ENCODE measurements at places on chromosomes 1 and 21.
A peak's percentile ranks its signal among the peaks of the same experiment; 100 is the strongest.

DNA sequence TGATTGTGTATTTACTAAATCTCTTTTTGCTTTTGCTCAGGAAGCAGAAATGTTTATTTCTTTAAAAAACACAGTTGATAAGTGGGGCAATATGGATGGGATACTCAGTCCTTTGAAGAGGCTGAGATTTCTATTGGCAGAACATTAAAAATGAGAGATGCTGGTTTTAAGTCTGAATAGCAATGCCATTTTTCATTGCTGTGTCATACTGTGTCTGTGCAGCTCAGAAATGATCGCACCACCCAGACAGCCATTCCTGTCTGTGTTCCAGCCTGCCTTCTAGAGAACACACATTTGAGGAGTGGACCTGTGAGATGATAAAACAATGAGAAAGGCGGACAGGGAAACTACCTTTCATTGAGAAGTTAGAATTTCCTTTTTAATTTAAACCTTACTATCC, 231.2 kb upstream of the USP24 start:
- DNase-seq = no peak

DNA sequence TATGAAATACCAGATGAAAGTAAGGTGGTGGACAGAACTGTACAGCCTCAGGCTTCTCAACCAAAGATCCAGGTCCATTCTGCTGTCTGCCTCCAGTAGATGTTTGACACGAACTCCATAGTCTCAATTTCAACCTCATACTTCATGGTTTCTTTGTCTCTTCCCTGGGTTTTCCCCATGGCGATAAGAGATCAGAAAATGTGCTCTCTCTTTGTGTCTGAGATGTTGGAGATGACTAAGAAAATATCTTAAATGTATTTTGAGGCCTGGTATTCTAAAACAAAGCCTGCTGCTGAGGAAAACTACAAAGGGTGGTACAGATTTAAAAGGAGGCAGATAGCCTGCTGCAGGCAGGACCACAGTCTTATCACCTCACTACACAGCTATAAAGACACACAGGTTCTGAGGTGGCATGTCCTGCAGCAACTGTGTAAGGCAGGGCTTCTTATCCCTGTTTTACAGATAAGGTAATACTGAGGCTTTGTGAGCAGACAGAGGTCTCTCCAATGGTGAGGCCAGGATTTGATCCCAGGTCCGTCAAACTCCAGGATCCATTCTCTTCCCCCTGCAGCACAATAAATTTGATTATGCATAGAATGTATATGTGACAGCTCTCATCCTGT, 40.0 kb upstream of the CACNA1E start:
- no peak for DNase-seq

DNA sequence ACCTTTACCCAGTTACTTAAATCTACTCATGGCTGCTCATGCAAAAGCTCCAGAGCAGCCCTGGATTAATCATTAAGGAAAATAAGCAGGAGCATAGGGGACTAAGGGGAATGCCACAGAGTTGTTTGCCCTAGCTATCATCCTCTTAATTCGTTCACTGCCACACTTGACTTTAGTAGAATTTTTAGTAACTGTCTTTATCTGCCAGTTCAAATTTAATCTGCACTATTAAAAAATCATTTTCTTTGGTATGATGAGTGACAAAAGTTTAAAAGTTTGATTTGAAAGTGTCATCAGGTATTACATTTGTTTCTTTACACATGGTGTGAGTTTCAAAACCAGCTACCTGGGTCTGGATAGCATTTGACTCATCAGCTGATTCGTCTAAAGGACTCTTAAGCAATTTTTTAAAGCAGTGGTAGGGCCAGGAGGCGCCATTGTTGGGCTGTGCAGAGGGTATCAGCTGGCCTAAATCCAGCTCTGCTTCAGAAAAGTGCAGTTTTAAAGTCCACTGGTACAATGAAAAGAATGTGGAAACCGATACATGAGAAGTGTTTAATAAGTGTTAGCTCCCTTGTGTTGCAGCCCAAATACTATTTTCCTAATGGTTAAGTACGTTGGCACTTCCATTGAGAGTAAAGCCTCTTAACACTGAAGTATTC, 69.9 kb upstream of the DR1 start:
- DNase-seq = no peak

GRCh38 chr21:38987633-38988508, 182.1 kb downstream of the ETS2 start:
- no peak for DNase-seq

DNA sequence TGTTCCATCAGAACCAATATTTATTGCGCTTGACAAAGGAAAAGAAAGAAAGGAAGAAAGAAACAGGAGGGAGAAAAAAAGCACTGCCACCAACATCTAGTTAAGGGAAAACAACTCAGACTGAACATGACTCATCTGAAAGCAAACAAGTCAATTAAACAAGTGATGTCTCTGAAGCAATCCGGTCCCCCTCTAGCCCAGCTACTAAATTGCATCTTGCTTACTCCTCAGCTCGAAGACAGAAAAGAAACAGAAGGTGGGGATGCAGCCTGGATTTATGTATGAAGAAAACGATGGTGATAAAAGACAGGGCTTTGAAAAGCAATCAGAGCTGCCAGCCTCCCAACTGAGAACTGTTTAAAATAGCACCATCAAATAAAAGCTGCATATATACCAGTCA, 188.2 kb downstream of the OMA1 start:
- DNase-seq = no peak

GRCh38 chr21:29287383-29287782, 11.3 kb upstream of the BACH1 start:
- no peak for DNase-seq

GRCh38 chr21:41957991-41958766, 4.4 kb upstream of the C2CD2 start:
- no peak for DNase-seq

GRCh38 chr1:218895064-218895587, 278.6 kb upstream of the LYPLAL1 start:
- no peak for DNase-seq

DNA sequence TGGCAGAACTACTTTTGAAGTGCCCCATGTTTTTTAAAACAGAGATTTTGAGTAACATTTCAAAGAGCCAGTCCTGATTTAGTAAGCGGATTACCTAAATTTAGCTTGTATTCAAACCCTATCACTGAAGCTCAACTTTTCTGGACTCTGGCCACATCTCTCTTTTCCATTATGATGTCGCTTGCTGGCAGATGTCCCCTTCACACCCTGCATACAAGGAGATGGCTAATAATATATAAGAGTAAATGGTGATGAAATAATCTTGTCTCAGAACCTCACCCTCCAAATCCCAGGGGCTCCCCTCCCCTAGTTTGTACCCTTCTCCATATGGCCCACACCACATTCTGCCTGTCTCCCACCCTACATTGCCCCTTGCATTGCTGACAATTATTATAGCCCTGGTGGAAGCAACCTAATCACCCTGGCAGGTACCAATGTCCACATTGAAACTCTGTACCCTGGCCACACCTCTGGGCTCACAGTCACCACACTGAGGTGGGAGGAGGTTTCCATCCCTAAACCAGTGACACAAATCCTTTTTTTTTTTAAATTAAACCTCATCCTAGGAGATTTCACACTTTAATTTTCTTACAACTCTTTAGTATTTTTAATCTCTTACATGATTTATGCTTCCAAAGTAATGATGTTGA, 106.0 kb upstream of the SYT6 start:
- no peak for DNase-seq

DNA sequence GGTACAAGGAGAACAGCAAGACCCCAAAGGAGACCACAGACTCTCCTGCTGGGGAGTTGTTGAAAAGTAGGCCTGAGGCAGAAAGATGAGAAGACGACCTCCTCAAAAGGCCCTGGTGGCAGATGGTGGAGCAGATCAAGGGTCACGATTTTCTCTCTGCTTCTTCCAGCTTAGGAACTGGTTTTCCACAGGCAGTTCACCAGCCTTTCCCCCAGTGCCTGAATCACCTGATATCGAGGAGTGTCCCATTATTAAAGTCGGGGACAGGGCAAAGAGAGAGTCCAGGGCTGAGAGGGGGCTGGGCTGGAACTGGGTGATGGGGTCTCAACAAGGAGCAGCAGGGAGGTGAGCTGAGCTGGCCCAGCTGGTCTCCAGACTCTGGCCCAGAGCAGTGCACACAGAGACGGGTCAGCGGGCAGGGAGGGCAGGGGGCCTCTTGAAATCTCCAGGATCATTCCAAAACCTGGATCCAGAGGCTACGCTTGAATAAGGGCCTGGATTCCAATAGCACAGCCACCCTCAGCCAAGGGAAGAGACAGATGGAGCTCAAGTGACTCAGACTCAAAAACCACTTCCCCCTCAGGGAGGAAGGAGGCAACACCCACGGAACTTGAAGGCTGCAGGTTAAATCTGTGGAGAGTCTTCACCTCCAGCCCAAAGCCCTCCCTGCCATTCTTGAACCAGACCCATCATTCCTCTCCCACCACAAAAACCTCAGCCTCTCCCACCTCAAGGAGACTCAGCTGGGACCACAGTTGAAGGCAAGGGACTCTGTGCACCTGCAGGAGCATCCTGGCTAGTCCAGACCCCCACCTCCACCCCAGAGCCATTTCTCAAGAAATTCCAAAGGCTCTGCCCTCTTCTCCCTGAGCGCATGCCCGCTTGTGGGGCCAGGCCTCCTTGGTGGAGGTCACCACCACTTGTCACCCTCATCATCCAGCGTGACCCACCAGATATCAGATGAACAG, at the start of gene S100A5:
Gene S100A5 (minus strand): TSS at position 541 of the 968 bp plus-strand sequence. CDS start 743 bp downstream, outside the sequence.
- peak; percentile 54 for DNase-seq

- no peak for DNase-seq
These were observed 225.2 kb upstream of the LYPLAL1 start for GRCh38 chr1:218948446-218948845.

DNA sequence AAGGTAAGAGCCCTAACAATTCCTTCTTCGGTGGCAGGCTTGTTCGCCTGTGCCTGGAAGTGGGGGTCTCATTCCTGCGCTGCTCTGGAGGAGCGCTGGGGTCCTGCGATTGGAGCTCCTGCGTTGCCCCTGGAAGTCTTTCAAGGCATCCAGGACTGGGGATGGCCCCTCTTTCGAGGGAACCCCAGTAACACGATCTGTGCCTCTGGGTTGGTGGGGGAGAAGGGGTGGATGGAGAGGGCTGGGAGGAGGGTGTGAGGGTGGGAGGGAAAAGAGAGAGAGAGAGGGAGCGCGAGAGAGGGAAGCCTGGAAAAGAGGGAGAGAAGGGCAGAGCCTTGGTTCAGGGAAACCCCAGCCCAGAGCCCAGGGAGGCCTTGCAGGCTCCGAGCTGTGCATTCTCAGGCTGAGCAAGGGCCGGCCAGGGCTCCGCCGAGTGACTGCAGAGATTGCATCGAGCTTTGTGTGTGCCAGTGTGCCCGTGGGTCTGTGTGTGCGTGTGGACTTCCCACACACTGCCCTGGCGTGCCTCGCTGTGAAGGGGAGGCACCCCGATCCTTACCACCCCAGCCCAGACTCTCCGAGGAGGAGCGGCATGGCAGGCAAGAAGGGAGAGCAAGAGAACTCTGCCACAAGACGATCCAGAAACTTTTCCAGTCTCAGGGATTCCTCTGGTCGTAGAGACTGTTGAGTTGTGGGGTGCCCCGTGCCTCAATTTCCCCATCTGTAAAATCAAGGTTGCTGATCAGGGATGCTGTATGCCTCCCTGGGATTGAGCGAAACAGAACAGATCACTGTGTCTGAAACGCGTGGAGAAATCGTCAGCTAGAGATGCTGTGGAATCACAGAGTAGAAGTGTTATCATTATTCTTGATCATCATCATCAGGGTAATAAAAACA, 619 bp downstream of the BCL9 start:
- peak; percentile 36 for DNase-seq

GRCh38 chr1:223031733-223032601, 111.1 kb downstream of the TLR5 start:
- no peak for DNase-seq

GRCh38 chr1:201103666-201104065, 8.6 kb downstream of the CACNA1S start:
- DNase-seq = no peak

DNA sequence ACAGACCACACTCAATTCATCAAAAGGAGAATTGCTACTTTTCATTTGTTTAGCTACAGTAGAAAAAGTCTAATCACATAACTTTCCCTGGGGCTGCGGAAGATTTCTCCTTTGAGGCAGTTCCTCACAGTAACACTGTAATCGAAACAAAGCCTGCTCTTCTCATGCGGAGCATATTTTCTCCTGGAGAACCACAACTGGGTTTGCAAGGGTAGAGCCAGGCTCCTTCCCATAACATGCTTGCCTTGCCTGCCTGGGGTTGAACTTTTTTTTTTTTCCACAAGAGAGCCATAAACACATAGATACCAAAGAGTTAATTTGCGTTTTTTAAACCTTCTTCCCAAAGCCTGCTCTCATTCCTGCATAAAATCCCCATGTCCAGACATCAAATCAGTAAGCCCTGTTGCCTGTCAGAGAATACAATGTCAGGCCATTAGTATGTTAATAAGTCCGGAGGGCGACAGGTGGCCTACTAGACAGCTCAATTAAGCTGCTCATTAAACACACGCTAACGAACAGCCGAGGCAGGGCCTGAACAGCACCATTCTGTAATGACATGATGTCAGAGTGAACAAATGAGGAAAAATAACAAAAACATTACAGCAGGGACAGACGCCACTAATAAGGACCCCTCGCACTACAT, 107.1 kb upstream of the OLIG2 start:
- DNase-seq = no peak

DNA sequence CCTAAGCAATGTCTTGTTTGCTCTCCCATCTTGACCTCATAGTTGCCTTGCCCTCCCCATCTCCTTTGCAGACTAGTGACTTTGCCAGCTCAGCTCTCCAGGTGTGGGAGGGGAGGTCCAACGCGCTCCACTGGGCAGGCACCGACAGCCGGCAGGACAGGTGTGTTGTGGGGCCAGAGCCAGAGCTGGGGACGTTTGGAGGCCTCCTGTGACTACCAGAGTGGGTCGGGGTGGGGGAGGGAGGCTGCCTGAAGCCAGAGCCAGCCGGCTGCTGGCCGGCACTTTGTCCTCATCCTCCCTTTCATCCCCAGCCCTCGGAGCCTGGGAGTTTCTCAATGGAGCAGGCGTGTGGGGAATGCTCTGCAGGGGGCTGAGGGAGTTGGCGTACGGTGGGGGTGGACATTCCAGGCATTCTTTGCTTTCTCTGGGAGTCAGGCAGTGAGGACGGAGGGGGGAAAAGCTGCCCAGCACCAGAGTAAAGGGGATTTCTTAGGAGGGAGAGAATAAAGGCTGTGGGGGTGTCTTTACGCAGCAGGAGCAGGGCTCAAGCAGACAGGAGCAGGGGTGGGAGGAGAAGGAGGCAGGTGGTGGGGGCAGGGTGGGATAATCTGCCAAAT, 20.2 kb downstream of the NUAK2 start:
- no peak for DNase-seq

DNA sequence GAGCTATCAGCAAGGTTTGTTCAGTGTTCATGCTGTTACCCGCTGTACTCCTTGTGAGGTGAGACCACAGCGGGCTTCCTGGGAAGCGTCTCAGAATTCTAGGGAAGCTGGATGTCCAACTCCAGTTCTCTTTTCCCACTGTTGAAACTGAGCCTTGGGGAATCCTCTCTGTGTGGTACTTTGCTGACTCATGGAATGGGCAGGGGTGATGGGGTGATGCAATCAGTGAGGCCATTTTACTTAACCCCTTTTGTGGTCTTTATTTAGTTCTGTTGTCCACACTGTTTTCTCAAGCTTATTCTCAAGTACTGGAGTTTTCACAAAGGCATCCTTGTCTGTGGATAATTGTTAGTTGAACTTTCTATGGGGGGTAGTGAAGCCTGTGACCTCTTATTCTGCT, 42.6 kb downstream of the ACKR1 start:
- DNase-seq = no peak
